ENCODE measurements at places on chromosomes 16 and 17. TPM values are rescaled to one million over a fixed set of nuclear protein-coding genes. Genes with fewer than 3 reads are reported as not detected.

DNA sequence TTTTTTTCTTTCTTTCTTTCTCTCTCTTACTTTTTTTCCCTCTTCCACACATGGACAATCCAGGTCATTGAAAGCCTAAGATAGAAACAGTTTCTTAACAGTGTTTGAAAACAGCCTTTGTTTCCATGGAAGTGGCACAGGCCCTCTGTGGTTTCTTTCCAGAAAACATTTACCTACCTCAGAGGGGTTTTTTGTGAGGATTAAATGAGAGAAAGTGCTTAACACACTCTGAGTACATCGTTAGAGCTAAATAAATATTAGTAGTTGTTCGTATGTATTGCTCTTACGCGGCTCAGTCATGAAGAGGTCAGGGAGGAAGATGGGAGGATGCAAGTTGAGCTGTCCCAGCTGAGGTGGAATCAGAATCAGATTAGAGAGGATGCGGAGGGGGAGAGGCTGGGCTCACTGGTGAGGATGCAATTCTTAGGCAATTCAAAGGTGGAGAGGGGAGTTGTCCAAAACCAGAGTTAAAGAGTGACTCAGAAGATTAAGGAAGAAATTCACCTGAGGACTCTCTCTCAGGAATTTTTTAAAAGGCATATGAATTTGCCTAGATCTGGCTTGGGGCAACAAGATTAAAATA lies 345.4 kb downstream of the PMP22 start:
- H3K27me3 ChIP-seq = no peaks in the 10 kb centered on the region
- peaks cover 10% of the 10 kb centered on the region for H3K4me1 ChIP-seq
- H3K36me3 ChIP-seq = no peaks in the 10 kb centered on the region
- H3K27ac ChIP-seq = no peak overlapping the region

DNA sequence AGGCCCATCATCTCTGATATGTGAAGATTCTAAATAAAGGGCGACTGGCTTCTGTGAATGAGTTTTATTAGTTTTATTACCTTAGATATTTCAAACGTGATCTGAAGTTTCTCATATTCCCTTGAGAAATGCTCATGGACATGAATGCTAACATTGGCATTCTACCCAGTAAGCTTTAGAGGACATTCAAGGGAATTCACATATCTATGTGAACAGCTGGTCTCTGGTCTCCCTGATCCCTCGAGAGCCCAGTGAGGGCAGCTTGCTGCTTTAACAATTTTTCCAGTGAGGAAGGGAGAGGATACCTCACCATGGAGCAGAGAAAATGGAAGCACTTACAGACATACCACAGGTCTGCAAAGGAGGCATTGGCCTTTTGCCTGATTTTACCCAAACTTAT lies 312.7 kb downstream of the CA10 start:
- no peak overlapping the region for H3K4me3 ChIP-seq
- H3K27ac ChIP-seq = no peak overlapping the region
- H3K27me3 ChIP-seq = peaks cover 14% of the 10 kb centered on the region
- DNase-seq = no peak
- H3K4me1 ChIP-seq = no peaks in the 10 kb centered on the region
- no peaks in the 10 kb centered on the region for H3K36me3 ChIP-seq

Gene ABCC12
- not detected for total RNA-seq

Gene STH
- not detected for total RNA-seq

GRCh38 chr17:82324566-82325285 lies 7.3 kb upstream of the CD7 start:
- H3K36me3 ChIP-seq = no peaks in the 10 kb centered on the region
- peaks cover 5% of the 10 kb centered on the region for H3K4me1 ChIP-seq
- no peak for DNase-seq

DNA sequence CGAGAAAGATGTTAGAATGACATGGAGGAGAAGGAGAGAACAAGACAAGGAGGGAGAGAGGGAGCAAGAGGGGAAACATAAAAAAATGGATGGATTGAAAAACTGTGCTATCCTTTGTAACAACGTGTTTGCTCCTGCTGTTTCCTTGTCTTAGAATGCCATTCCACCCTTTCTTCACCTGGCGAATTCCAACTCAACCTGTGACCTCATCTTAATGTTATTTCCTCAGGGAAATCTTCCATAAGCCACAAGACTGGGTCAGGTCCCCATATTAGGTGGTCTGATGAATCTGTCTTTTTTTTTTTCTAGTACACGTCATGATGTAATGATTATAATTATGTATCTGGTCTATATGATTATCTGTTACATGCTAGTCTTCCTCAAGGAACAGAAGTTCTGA lies 195.0 kb upstream of the MAF start:
- no peaks in the 10 kb centered on the region for H3K4me1 ChIP-seq
- no peaks in the 10 kb centered on the region for H3K27me3 ChIP-seq
- H3K36me3 ChIP-seq = no peaks in the 10 kb centered on the region
- H3K4me3 ChIP-seq = no peak overlapping the region
- no peak for DNase-seq

DNA sequence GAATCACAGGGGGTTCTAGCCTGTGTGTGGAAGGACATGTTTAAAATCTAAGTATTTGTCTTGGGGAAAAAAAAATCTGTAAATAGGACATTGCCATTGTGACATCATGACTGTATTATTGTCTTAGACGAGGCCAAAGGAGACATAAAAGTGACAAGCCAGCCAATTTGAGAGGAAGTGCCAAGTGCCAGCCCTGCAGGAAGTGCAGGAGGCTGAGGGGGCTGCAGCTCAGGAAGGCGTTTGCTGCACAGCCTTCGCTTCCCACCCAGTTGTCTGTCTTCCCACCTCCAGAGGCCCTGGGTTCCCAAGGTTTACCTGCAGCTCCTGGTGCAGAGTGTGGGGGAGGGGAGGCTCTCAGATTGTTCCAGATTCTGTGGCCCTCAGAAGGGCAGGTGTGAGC lies 1.3 kb downstream of the ADCY7 start:
- H3K36me3 ChIP-seq = peaks cover 4% of the 10 kb centered on the region
- no peak overlapping the region for H3K4me3 ChIP-seq
- no peaks in the 10 kb centered on the region for H3K27me3 ChIP-seq
- peaks cover 24% of the 10 kb centered on the region for H3K4me1 ChIP-seq
- no peak for DNase-seq

- H3K27me3 ChIP-seq = peaks cover 9% of the 10 kb centered on the region
- H3K4me1 ChIP-seq = peaks cover 25% of the 10 kb centered on the region
- H3K27ac ChIP-seq = no peak overlapping the region
- H3K4me3 ChIP-seq = peak overlapping the region; percentile 86
- peaks cover 4% of the 10 kb centered on the region for H3K36me3 ChIP-seq
These were observed 1.9 kb downstream of the NTN3 start for GRCh38 chr16:2472885-2473445.
